ENCODE measurements at places on chromosomes 4 and X.

- no peak for DNase-seq
Measured at GRCh38 chrX:86369847-86370630, 221.8 kb downstream of the DACH2 start.

DNA sequence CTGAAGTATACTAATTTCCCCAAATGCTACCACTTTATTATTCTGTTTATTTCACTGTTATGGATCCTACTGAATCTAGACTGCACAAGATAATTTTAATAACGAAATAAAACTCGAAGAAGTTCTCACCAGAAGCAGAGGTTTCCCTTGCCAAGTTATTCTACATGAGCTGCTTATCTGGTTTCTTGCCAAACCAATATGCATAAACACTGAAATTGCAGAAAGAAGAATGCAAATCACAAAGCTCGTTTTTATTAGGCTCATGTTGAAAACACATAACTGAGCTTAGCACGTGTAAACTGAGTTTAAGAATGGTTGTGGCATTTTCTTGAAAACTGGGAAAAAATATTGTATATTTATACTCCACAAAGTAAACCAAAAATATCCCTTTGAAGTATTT is 35.9 kb downstream of the GRID2 start:
- no peak for DNase-seq

GRCh38 chr4:37490391-37491347 is 195.5 kb downstream of the RELL1 start:
- no peak for DNase-seq

- DNase-seq = no peak
Measured at GRCh38 chr4:177968817-177969442, 526.7 kb upstream of the AGA start.

DNA sequence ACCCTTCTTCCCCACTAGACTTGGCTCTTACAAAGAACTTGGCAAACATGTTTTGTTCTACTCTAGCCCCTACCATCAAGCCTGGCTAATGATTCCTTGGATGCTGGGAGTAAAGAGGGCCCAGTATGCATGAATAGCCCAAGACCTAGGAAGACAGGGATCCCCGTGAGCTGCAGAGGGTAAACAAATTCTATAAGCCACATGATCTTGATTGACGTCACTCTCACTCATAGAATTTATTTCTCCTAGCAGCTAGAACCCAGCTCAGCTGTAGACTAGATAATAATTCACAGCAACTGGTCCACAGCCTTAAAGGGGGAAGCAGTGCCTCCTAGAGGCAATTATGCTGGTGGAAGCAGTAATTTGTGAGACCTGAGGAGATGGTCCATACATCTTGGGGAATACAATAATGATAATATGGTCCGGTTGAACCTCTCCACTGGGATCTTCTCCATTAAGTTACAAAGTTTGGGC is 16.1 kb upstream of the USO1 start:
- no peak for DNase-seq

DNA sequence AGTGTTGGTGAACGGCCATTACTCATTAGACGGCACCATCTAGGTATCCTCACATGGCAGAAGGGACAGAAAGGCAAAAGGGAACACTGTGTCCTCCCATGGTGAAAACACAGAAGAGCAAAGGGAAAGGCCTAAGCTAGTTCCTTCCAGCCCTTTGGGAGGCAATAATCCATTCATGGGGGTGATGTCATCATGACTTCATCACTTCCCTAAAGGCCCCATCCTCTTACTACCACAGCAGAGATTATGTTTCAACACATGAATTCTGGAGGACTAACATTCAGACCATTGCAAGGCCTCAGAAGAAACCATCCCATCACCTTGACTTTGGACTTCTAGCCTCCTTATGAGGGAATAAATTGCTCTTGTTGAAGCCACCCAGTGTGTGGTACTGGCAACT is 238.2 kb downstream of the MGST2 start:
- no peak for DNase-seq

GRCh38 chr4:177236886-177237285 is 72.8 kb upstream of the NEIL3 start:
- DNase-seq = no peak

- no peak for DNase-seq
Measured at GRCh38 chr4:156290811-156291210, 337.1 kb upstream of the CTSO start.

- no peak for DNase-seq
Measured at GRCh38 chr4:170047771-170048354, 21.7 kb upstream of the MFAP3L start.

DNA sequence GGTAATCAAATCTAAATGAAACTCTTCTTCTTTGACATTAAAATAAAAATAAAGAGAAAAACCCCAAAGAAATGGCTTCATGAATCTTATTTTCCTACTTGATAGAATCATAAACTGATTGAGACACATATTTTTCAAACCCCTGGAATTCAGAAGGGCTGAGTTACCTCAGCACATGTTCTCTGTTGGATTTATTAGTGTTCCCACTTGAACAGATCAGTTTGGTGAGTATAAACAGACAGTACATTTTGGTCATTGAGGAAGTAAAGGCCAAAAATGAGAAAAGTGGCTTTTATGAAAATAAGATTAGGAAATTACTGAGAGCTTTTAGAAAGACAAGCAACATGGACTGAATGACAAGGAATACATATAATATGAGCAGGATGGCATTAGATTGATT is 620.4 kb downstream of the ANKRD50 start:
- no peak for DNase-seq

- no peak for DNase-seq
Measured at GRCh38 chrX:37854148-37854547, 6.8 kb upstream of the DYNLT3 start.

GRCh38 chr4:173237152-173237551 is 68.5 kb downstream of the GALNT7 start:
- DNase-seq = no peak

GRCh38 chr4:128353791-128354190 is 66.2 kb upstream of the PGRMC2 start:
- DNase-seq = no peak

DNA sequence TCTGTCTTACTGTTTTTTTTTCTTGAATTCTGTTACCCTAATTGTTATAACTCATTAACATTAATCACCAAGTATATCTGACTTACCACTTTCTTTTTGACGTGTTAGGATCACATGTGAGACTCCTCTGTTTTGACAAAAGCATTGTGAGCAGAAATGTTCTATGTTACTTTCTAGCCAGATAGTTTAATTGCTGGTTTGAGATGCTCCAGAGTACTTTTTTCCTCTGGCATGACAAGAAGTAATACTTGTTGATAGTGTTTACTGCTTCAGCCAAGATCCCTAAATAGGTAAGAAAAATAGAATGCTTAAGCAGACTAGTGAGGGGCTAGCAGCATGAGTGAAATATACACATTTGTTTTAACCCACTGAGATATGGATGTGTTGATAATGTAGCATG is 303.9 kb upstream of the PABPC4L start:
- no peak for DNase-seq

- DNase-seq = no peak
Measured at GRCh38 chr4:168835880-168836454, 174.1 kb downstream of the CBR4 start.

DNA sequence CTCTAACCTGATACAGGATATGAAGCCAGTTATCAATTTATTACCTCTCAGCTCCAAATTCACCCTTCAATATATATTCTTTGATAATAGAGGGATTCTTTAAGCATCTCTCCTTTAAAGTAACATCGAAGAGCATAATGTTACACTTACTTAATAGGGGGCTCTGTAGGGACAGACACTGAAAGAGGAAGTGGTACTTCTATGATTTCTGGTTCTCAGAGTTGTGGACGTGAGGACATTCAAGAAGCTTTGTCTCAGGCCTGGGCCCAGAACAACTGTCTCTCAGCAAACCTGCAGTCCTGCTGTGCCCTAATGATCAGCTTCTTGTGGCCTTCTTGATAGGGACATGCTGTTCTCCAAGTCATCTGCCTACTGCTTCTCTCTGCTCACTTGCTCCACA is 4.2 kb upstream of the ZXDB start:
- DNase-seq = no peak

GRCh38 chr4:168784786-168785461 is 225.1 kb downstream of the CBR4 start:
- DNase-seq = no peak

DNA sequence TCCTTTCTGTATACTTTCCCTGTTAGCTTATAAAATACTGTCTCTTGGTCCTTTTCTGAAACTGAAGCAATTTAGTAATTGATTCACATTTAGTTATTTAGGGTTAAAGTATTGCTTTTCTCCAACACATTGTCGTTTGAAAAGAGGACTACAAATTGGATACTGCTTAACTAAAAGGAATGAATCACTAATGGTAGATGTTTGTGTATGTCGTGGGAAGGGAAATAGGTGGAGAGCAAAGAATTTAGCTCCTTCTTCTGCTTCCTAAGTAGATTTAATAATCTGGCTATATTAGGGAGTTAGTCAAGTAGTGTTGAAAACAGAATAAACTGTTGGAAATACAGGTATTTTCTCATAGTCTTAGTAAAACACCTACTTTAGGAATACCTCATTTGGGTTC is 27.9 kb downstream of the SLAIN2 start:
- DNase-seq = no peak

- no peak for DNase-seq
Measured at GRCh38 chr4:94802091-94802490, 44.3 kb downstream of the BMPR1B start.

DNA sequence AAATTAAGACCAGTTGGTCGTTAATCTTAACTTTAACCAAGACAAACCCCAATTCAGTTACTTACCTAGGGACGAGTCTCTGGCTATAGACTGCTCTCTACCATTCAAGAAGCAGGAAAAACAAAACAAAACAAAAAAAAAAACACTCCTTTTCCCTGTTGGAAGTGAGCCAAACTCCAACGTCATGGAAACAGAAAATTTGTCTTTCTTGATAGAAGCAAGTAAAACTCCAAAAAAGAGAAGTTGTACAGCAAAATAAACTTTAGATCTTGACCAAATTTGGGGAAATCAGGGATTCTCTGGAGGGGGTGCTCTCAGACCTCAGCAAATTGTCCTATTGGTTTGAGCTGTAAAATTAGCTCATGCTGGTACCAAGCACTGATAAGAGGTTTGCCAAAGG is 3.7 kb downstream of the CNGA1 start:
- DNase-seq = no peak

- DNase-seq = no peak
Measured at GRCh38 chrX:150161193-150161592, 201.9 kb upstream of the MAMLD1 start.

DNA sequence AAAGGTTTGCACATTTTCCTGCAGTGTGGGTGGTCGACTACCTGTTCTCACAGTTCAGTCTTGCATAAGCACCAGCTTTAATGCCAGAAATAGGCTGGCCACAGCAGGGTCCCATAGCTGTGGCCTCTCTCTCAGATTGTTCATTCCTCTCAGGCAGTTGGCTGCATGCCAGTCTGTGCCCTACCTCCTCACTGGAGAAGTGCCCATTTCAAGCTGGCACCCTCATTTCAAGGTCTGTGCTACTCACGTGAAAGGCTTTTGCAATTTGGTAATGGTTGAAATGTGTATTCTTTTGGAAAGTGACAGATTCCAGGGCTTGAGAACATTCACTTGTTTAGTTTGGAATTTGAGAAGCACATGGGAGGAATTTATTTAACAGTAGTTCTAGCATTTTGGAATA is 28.9 kb upstream of the MTMR1 start:
- DNase-seq = no peak

- DNase-seq = no peak
Measured at GRCh38 chr4:187271848-187272247, 548.2 kb upstream of the FAT1 start.

- no peak for DNase-seq
Measured at GRCh38 chr4:158302076-158302866, 92.0 kb downstream of the TMEM144 start.

DNA sequence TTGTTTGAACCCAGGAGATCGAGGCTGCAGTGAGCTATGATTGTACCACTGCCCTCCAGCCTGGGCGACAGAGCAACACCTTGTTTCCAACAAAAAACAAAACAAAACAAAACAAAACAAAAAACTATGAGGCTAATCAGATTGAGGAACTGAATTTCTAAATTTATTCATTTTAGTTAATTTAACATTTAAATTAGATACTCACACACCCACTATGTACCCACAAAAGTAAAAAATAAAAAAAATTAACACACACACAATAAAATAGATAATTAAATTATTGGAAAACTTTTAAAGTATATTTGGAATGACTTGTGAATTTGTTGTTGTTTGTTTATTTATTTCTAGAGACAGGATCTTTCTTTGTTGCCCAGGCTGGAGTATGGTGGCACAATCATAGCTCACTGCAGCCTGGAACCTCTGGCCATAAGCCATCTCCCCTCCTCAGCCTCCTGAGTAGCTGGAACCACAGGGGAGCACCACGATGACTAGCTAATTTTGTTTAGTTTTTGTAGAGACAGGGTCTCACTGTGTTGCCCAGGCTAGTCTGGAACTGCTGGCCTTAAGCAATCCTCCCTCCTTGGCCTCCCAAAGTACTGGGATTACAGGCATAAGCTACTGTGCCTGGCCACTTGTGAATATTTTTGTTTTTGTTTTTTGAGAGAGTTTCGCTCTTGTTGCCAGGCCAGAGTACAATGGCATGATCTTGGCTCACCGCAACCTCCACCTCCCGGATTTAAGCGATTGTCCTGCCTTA is 9.8 kb upstream of the ZNF157 start:
- no peak for DNase-seq

DNA sequence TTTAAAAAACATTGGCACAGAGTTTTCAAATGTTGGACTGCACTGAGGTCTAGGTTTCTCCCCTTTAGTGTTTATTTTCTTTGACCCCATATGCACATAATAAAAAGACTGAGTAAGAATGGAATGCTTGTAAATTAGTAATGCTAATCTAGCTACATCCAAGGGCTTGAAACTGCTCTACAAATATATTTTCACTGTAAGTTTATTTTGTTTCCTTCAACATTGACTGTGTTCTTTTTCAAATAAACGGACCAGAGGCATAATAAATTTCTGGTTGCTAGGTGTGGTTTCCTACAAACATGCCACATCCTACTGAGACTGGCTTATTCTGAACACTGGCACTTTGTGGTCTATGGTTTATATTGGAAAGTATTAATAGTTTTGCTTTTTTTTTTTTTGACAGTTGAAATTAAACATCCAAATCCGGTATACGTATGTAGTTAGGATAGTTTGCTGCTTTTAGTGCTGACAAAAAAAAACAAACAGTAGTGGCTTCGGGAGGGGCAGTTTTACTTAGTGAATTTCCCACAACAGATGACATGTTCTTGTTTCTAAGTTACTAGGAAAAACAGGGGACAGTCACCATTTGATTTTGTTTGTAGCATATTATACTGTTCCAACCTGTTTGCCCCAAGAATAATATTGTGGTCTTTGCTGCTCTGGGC is 13.2 kb downstream of the CA5B start:
- no peak for DNase-seq

- DNase-seq = no peak
Measured at GRCh38 chr4:42331914-42332368, 65.3 kb upstream of the SHISA3 start.

- DNase-seq = no peak
Measured at GRCh38 chrX:129403974-129404669, 119.2 kb downstream of the SMARCA1 start.

Data from cortex of kidney (tissue), 1 donor.